Activated T-cell treated with anti-CD3 and anti-CD28 coated beads, Interleukin-2, amount 50 U/mL, for 72 hours (primary cell): ENCODE measurements at places on chromosomes 7 and 10. TPM values are rescaled to one million over a fixed set of nuclear protein-coding genes. Genes with fewer than 3 reads are reported as not detected.

DNA sequence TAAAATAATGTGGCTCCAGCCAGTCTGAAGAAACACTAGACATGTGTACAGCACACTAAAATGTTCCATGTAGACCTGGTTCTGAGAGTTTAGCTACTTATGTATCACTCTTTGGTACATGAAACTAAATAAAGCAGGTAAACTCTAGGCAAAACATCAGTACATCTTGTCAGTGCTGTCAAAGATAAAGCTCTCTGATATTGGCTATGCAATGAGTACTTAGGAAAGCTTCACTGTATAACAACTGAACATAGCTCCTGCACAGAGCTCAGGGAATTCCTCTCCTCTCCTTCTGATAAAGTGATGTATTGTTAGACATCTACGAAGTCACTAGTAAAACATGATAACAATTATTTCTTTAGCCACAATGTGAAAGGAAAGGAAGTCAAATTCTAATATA, 3.5 kb downstream of the LRRN3 start:
- peaks cover 18% of the 10 kb centered on the region for H3K36me3 ChIP-seq
- peak overlapping the region; percentile 88 for H3K4me3 ChIP-seq
- no peak for DNase-seq
- H3K27me3 ChIP-seq: no peaks in the 10 kb centered on the region

GRCh38 chr10:74174521-74174920, 23.5 kb downstream of the ADK start:
- no peak for DNase-seq
- H3K27ac ChIP-seq: peak overlapping the region; percentile 79
- no peaks in the 10 kb centered on the region for H3K27me3 ChIP-seq
- peaks cover 32% of the 10 kb centered on the region for H3K4me1 ChIP-seq
- H3K4me3 ChIP-seq: no peak overlapping the region

The CALHM3 gene
- not detected for total RNA-seq

The PUS7 gene
- total RNA-seq: 14.5 TPM

The SDHAF3 gene
- 19.0 TPM for total RNA-seq

DNA sequence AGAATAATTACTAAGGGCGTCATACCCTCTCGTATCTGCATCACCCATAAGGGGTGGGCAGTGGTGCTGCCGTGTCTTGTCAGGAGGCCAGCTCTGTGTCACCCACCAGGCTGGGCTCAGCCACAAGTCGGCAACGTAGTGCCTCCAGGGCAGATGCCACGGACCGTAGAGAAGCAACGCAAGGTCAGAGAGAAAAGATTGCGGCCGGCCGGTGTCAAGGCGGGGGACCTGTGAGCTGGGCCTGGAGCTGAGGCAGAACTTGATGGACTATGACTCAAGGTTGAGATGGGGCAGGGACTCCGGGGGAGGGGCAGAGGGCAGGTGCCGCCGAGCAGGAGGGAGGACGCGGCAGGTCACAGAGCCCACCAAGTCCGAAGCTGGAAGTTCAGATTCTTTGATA, 29.5 kb downstream of the FOXK1 start:
- H3K4me3 ChIP-seq: no peak overlapping the region
- no peaks in the 10 kb centered on the region for H3K27me3 ChIP-seq
- peaks cover 3% of the 10 kb centered on the region for H3K36me3 ChIP-seq
- H3K4me1 ChIP-seq: peaks cover 30% of the 10 kb centered on the region

The NPFFR1 gene
- not detected for total RNA-seq

DNA sequence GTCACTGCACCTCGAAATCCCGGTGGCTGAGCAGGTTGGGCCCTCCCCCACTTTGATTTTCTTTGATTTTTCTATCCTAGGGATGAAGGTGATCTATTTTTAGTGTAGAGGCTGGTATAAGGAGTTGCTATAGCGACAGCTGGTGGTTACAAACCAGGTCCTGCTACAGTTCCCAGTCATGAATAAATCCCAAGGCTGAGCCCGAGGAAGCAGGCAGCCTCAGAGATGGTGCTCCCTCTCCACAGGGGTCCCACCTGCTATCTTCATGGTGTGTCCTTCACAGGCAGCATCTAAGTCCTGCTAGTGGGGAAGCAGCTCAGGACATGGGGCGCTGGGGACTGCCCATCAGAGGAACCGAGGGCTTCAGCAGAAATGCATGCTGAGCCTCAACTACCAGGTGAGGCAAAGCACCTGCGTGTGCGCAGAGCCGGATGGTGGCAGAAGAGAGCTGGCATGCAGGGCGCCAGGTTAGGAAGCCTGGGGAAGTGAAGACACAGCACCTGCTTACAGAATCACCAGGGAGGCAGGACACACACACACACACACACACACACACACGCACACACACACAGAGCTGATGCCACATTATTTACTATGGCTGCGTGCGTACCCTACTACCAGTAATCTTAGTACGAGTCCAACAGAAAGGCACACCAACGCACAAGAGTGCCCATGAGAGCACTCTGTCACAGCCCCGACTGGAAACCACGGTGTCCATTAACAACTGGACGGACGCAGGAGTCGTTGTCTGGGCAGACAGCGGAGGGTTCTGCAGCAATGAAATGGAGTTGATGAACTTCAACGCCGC, 150.9 kb downstream of the PRKAG2 start:
- no peak overlapping the region for H3K4me3 ChIP-seq
- H3K4me1 ChIP-seq: peaks cover 15% of the 10 kb centered on the region
- no peaks in the 10 kb centered on the region for H3K36me3 ChIP-seq

DNA sequence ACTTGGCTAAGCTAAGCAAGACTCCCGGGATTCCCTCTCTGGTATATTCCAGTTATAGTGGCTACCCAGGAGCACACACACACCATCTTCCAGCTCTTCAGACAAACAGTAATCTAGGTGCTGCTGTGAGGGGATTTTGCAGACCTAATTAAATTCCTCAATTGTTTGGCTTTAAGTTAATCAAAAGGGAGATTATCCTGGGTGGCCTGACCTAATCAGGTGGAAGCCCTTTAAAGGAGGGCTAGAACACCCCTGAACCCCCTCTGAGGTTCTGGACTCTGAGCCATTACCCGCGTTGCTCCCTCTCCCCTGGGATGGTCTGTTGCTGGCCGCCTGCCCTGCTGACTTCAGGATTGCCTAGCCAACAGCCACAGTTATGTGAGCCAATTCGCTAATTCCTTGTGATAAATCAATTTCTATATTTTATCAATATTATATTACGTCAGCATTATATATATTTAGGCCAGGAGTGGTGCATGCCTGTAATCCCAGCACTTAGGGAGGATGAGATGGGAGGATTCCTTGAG, 6.4 kb downstream of the SFXN2 start:
- no peaks in the 10 kb centered on the region for H3K27me3 ChIP-seq
- peaks cover 6% of the 10 kb centered on the region for H3K36me3 ChIP-seq
- no peak overlapping the region for H3K4me3 ChIP-seq
- peaks cover 54% of the 10 kb centered on the region for H3K4me1 ChIP-seq
- no peak for DNase-seq

DNA sequence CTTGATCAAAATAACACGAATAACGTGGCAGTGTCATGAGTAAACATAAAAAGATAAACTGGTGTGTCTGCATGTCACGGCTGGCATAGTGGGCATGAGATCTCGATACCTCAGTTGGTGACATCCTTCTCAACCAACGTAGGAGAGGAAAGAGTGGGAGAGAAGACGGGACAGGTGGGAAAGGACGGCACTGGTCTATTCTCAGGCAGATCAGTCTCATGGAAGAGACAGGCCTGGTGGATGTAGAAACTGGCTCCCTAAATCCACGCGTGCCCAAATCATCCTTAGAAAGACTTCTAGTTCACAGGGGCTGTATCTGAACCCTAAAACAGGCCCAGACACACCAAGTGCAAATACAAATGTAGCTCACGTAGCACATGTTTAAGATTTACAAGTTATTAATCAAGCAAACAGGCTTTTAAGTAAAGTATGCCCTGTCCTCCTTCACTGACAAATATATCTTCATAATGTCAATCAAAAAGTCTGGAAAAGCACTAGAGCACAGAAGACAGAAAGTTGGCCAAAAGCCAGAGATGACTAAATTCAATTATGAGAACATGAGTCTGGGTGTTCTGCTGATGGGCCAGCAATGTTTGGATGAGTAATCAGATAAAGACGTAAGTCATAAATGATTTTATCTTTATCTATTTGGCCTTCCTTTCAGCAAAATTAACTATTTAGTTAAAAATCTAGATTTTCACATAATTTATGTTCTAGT, 56.3 kb downstream of the SFMBT2 start:
- peaks cover 13% of the 10 kb centered on the region for H3K36me3 ChIP-seq
- H3K27ac ChIP-seq: no peak overlapping the region
- H3K27me3 ChIP-seq: no peaks in the 10 kb centered on the region
- peak; percentile 9 for DNase-seq

The UBN2 gene
- total RNA-seq: 18.8 TPM

DNA sequence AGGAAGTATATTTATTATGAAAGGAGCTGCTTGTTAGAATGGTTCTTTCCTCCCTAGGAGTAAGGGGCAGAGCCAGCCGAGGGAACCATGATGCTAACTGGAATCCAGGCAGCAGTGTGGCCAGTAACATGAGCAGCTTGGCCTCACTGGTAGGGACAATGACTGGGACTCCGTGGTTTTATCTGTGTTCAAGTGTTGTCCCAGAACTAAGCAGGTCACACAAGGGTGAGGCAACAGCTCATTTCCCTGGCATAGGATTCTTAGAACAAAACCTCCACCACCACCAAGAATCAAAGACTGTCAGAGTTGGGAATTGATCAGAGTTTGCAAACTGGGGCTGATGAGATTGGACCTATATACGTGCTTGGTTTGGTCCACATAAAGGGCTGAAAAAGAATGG, 138.9 kb upstream of the COBL start:
- no peak overlapping the region for H3K27ac ChIP-seq
- H3K4me3 ChIP-seq: no peak overlapping the region
- H3K27me3 ChIP-seq: no peaks in the 10 kb centered on the region
- no peaks in the 10 kb centered on the region for H3K4me1 ChIP-seq

GRCh38 chr7:47511699-47512370, 70.1 kb downstream of the TNS3 start:
- DNase-seq: no peak
- H3K4me3 ChIP-seq: no peak overlapping the region
- H3K36me3 ChIP-seq: no peaks in the 10 kb centered on the region
- no peak overlapping the region for H3K27ac ChIP-seq
- H3K27me3 ChIP-seq: no peaks in the 10 kb centered on the region

- H3K4me3 ChIP-seq: no peak overlapping the region
- H3K4me1 ChIP-seq: no peaks in the 10 kb centered on the region
- H3K27me3 ChIP-seq: peaks cover 23% of the 10 kb centered on the region
- H3K27ac ChIP-seq: no peak overlapping the region
- no peaks in the 10 kb centered on the region for H3K36me3 ChIP-seq
- no peak for DNase-seq
Measured at GRCh38 chr10:29295813-29296212, 6.9 kb downstream of the LYZL1 start.

GRCh38 chr7:81260152-81260551, 341.3 kb upstream of the SEMA3C start:
- DNase-seq: no peak
- no peak overlapping the region for H3K27ac ChIP-seq
- no peak overlapping the region for H3K4me3 ChIP-seq

DNA sequence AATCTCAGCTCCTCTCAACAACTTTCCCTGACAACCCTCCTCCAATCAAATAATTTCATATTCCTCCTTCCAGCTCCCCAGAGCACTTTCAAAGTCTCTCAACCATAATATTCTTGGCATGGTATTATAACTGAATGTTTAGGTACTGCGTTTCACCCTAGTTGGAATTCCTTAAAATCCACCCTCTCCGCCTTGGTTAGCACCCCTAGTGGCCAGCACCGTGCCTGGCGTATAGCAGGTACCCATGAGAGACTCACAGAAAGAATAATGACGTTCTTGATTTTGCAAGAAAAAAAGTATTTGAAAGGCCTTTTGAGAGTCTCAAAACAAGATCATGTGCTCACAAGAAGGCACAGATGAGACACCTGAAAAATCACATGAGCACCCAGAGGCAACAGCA, 50.9 kb downstream of the GLI3 start:
- no peak for DNase-seq
- H3K36me3 ChIP-seq: no peaks in the 10 kb centered on the region
- no peak overlapping the region for H3K27ac ChIP-seq

GRCh38 chr7:4345004-4345403, 337.1 kb upstream of the FOXK1 start:
- no peaks in the 10 kb centered on the region for H3K4me1 ChIP-seq
- no peak overlapping the region for H3K27ac ChIP-seq
- no peak overlapping the region for H3K4me3 ChIP-seq
- H3K27me3 ChIP-seq: peaks cover 6% of the 10 kb centered on the region

- DNase-seq: no peak
- peaks cover 2% of the 10 kb centered on the region for H3K36me3 ChIP-seq
- H3K4me3 ChIP-seq: no peak overlapping the region
- H3K27ac ChIP-seq: no peak overlapping the region
- no peaks in the 10 kb centered on the region for H3K4me1 ChIP-seq
- no peaks in the 10 kb centered on the region for H3K27me3 ChIP-seq
Measured at GRCh38 chr7:96169439-96169838, 152.5 kb downstream of the SLC25A13 start.

GRCh38 chr10:50392966-50393718, 141.8 kb upstream of the ASAH2 start:
- H3K27me3 ChIP-seq: no peaks in the 10 kb centered on the region
- H3K4me1 ChIP-seq: peaks cover 36% of the 10 kb centered on the region
- DNase-seq: no peak
- peaks cover 2% of the 10 kb centered on the region for H3K36me3 ChIP-seq
- no peak overlapping the region for H3K4me3 ChIP-seq

The ZNF655 gene
- 87.8 TPM for total RNA-seq

DNA sequence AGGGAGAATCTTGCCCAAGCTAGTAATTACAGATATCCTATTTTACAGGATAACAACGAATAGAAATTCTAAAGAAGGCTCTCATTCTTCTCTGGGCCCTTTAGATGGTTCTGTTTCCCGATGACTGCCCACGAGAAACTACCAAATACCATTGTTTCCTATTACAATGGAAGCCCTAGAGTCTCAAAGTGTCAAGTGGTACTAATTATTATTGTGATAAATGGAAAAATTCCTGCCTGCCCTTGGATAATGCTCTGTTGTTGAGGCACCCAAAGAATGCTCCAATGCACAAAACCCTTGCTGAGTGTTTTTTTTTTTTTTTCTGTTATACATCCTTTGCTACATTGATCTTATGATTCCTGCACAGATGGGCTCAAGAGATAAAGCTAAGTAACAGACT, 504.5 kb downstream of the XPNPEP1 start:
- no peaks in the 10 kb centered on the region for H3K36me3 ChIP-seq
- H3K4me3 ChIP-seq: no peak overlapping the region
- H3K4me1 ChIP-seq: no peaks in the 10 kb centered on the region
- no peak overlapping the region for H3K27ac ChIP-seq

The ADCYAP1R1 gene
- total RNA-seq: 0.12 TPM
